ENCODE measurements at places on chromosomes 1 and 21.

DNA sequence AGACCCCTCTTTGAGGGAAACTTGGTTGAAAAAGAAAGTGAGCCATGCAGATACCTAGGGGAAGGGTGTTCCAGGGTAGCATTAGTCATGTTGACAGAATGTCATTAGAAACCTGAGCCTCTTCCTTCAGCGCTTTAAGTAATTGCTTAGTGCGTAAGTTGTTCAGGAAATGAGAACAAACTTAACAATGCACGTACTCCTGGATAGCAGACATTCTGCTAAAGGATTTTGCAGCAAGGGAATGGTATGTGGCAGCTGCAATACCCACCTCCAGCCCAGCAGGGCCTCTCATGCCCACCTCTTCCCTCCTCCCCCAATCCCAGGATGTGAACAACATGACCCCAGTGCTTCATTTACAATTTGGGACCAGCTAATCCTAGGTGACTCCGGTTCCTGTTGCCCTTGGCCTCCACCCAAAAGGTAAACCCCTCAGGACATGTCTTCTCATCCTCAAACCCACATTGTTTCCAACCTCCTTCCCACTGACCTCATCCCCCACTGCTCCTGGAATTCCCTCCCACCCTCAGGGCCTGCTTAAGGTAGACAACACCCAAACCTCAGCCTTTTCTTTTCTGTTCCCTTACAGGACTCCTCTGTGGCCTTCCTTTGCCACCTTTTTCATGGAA is 98.0 kb upstream of the BCAR3 start:
- DNase-seq = no peak

DNA sequence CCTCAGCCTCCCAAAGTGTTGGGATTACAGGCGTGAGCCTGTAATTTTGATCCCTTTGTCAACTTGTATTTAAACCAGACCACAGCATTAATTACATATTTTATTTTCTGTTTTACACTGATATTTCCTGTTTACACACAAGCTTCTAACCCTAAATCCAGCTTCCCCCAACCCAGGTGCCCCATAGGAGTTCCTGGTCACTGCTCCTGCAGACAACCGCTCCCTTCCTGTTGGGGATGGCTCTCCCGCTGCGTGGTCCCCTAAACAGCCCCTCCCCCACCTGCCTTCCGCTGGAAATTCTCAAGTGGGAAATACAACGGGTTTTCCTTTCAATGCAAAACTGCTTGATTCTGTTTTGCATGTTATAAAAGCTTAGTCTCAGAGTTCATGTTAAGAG is 3.7 kb downstream of the CSTB start:
- DNase-seq = no peak

GRCh38 chr1:236530959-236531358 is 7.2 kb downstream of the LGALS8 start:
- DNase-seq = peak; percentile 33

DNA sequence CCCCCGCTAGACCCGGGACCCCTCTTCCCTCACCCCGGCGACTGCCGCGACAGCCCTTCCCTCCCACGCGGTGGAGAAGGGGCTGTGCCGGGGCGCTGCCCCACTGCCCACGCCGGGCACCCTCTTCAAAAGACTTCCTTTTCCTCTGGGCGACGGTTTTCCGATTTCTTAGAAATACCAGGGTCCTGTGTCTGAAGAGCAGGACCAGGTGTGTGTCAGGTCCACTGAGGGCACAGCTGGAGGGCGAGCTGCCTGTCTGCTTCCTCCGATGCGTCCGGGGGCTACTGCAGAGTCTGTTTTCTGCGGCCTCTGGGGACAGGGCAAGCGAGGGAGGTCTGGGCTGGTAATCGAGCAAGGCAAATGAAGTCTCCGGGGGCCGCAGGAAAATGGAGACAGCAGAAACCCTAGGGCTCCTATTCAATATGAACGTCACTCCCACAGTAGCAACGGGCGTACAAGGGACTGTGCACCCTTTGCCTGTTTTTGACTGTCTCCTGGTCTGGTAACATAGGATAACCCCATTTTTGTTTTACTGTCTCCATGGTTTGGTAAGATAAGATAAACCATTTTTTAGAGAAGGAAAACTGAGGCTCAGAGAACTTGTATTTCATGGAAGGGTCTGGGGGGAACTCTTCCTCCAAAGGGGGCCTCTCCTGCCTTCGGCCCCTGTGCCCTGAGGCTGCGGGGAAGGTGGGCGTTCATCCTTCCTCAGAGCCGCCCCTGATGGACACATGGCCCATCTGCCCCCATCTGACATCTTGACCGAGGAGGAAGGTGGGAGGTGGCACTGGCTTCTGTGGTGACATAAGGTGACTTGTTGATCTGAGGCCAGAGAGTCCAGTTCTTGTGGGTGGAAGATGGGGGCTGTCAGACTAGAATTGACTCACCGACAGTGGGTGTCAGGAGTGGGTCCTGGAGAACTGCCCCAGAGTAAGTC is 970 bp downstream of the TNFRSF1B start:
- DNase-seq = peak; percentile 8

GRCh38 chr21:46424621-46425020 is 34.1 kb upstream of the DIP2A start:
- DNase-seq = no peak

GRCh38 chr1:55056632-55056992 is 17.3 kb downstream of the PCSK9 start:
- no peak for DNase-seq

DNA sequence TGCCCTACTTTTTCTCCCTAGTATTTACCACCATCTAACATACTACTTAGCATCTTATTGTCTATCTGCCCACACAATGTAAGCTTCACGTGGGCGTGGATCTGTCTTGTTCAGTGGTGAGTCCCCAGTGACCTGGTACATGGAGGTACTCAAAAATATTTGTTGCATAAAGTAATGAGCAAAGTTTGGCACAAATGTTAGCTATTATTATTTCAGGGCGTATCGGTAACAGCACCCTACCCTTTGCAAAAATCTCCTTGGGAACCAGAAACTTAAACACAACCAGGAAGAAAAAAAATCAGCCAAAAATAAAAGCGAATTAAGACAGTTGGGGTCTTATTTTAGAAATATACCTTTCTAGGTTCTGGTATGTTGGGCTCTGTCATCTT is 454 bp upstream of the NENF start:
- no peak for DNase-seq

DNA sequence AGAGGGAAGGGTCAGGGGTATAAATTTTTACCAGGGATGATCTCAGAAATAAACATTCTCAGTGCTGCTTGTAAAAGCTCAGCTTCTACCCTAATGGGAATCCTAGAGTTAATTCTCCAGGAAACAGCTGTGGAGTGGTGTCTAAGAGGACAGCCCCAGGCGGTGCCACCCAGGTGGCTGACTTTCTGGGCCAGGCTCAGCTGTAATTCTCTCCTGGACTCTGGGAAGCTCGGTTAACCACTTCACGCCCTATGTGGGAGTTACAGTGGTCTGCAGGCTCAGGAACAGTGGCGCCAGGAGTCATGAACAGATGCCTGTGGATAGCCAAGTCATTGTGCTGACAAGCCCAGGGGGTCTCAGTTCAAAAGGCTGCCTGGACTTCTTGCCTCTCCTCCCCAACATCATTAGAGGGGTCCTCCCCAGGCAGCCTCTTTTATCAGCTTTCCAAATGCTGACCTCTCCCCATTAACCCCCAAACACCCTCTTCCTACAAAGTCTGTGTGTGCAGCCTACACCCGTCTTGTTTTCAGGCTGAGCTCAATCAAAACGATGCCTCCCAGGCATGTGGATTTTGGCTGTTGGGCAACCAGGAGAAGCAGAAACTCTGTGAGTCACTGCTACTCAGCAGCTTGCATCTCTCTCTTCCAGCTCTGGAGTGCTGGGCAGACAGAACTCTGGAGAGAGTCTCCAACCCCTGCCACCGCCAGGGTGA is 1.2 kb downstream of the HHIPL2 start:
- peak; percentile 23 for DNase-seq

- no peak for DNase-seq
These were observed 45.8 kb downstream of the PRDM16 start for GRCh38 chr1:3114846-3115245.

DNA sequence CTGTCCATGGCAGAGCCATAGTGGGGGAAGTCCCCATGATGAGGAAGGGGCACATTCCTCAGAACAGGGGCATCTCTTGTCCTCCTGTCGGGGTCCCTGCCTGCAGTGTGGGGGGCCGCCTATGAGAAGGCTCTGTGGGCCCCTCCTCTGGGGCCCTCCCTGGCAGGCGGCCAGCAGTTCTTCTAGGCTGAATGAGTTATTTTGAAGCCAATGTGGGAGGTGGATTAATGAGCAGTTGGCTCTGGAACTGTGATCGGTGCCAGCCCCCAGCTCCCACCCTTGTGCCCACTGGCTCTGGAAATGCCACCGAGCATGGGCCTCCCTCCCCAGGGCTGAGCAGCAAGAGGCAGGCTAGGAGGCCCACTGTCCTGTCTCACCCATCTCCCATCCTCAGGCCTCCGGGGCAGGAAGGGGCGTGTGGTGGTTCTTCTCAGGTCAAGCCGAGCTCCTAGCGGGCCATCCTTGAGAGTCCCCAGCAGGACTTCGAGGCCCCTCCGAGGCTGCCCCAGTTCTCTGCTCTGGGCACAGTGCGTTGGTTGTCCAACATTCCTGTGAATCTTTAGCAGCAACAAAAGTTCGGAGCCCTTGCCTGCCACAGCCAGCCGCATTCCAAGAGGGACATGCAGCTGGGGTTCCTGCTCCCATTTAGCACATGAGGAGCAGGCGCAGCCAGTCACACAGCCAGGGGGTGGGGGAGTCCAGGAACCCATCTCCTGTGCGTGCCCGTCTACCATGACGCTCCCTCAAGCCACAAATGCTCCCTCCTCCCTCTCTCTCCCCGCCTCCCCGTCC is 57.2 kb downstream of the EDN2 start:
- DNase-seq = no peak

GRCh38 chr1:168829876-168830275 is 100.9 kb upstream of the DPT start:
- no peak for DNase-seq

- DNase-seq = peak; percentile 89
These were observed 15.6 kb upstream of the CHIA start for GRCh38 chr1:111275079-111275478.

DNA sequence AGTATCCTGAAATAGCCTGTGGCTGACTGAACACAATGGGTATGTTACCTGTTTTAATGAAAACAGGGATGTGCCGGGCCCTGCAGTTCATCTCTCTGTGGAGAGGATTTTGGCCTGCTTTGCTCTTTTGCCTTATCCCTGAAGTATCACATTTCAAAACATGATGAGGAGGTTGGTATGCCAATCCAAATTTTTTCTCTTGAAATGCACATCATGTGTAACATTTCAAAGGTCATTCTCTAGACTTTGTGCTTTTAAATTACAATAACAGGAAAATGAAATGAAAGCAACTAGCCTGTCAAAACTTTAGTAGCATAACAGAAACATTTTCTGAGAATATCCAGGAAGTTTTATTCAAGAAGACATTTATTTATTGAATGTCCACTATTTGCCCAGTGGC is 118.9 kb downstream of the SLC44A5 start:
- DNase-seq = no peak

- no peak for DNase-seq
These were observed 132.7 kb upstream of the FOXD3 start for GRCh38 chr1:63189677-63190076.

DNA sequence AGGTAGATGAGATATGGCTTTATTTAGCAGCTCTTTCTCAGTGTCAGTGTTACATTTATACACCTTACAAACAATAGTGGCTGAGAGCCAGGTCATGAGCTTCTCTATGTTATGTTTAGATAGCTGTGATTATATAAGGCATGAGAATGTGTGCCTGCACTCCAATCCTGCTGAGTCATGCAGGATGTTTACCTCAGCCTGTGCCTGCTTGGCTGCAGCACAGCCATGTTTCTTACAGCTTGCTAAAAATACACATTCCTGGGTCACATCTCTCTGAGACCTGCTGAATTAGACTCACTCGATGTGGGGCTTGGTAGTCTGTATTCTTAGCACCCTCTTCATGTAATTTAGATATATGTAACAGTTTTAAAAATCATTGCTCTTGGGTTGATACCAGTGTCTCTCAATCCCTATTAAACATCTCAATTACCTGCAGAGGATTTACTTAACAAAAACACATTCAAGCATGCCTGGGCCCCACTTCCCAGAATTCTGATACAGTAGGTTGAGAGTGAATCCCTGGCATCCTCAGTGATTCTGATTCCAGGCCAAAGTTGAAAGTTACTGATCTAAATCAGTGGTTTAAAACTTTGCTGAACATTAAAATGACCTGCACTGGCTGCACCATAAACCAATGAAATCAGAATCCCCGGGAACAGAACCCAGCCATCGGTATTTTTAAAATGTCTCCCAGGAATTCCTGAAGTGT is 107.5 kb downstream of the GDAP2 start:
- DNase-seq = no peak

DNA sequence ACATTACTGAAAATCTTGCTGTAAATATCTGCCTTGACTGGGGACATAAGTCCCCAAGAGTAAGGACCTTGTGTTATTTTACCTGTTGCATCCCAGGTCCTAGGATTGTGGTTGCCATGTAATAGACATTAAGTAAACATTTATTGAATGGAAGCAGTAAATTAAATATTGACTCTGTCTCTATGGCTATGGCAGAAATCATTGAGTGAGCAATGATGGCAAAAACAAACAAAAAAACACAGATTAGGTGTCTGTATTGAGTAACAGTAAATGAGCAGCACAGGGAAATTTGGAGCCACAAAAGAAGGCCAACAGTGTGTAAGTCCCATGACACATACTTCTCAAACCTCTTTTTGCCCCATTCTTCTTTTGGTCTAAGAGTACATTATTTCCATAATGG is 240.4 kb downstream of the NFIA start:
- DNase-seq = no peak

GRCh38 chr1:113875714-113876113 is 4.2 kb upstream of the PTPN22 start:
- DNase-seq = no peak

GRCh38 chr1:154328318-154329151 is 3.2 kb downstream of the ATP8B2 start:
- no peak for DNase-seq

GRCh38 chr1:181397845-181398244 is 85.5 kb upstream of the CACNA1E start:
- peak; percentile 67 for DNase-seq

GRCh38 chr1:115266729-115267421 is 71.2 kb downstream of the NGF start:
- DNase-seq = no peak

GRCh38 chr1:24941564-24941963 is 11.5 kb upstream of the RUNX3 start:
- no peak for DNase-seq

GRCh38 chr1:201378804-201379203 is 1.3 kb upstream of the TNNT2 start:
- DNase-seq = no peak

- no peak for DNase-seq
These were observed 6.4 kb downstream of the DSTYK start for GRCh38 chr1:205205055-205205454.

- DNase-seq = no peak
These were observed 9.6 kb upstream of the SPATC1L start for GRCh38 chr21:46193829-46194373.

Data from MV-4-11 (cell line).